ENCODE measurements at places on chromosomes 16 and 17.

- DNase-seq: no peak
Measured at GRCh38 chr17:80738987-80739730, 194.5 kb downstream of the RPTOR start.

- peak; percentile 90 for DNase-seq
Measured at GRCh38 chr17:8965394-8966168, at the start of gene PIK3R5. Gene PIK3R5, minus strand, starts transcription at chr17:8965707. Its CDS starts 54,213 bp downstream, at chr17:8911494.

GRCh38 chr17:37146086-37147064, 197.6 kb downstream of the AATF start:
- no peak for DNase-seq

- DNase-seq: peak; percentile 86
Measured at GRCh38 chr16:11224894-11225676, 30.9 kb downstream of the SOCS1 start.

DNA sequence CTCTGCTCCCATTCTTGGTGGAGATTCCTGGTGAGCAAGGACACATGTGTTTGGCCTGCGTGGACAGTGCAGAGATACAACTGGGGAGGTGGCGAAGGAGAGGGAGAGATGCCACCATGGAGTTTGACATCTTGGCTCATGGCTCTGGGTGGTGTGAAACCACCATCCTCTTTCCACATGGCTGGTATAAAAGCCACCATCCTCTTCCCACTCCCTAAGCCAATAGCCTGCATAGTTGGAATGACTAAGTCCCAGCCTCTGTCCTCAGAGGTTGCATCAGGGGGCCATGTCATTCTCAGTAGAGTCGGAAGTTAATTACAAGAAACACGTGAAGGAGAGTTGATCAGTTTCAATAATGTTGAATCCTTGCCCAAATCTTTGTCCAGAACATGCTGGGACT, 10.0 kb downstream of the RBFOX1 start:
- DNase-seq: no peak

DNA sequence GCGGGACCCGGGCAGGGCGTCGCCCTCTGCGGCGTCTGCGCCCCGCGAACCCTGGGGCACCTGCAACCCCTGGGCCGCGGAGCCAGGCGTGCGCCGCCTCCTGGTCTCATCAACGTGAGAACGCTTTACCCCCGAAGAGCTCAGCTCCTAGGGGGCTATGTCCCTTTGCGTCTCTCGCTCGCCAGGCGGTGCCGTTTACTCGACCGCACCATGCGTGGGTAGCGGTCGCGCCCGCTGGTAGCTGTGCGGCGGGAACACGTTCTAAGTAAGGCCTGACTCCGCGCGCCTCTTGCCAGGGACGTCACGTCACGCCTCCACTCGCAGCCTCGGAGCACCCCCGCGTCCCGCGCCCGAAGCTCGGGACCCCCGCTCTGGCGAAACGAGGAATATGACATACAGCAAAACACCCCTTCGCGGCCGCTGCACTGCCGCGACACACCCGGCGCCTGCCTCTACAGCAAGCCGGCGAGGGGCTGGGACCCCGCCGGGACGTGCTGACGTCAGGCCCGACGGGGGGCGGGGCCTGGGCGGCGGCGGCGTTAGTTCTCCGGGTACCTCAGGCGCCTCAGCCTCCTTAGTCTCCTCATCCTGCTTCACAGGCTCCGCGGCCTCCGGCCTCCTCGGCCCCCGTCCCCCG, at the start of gene RAB11FIP3:
Gene RAB11FIP3, plus strand, starts transcription at position 568 of the 637 bp plus-strand sequence. CDS start 358 bp downstream, outside the sequence.
- DNase-seq: peak; percentile 93

GRCh38 chr17:61532826-61533225, 58.2 kb downstream of the NACA2 start:
- no peak for DNase-seq

DNA sequence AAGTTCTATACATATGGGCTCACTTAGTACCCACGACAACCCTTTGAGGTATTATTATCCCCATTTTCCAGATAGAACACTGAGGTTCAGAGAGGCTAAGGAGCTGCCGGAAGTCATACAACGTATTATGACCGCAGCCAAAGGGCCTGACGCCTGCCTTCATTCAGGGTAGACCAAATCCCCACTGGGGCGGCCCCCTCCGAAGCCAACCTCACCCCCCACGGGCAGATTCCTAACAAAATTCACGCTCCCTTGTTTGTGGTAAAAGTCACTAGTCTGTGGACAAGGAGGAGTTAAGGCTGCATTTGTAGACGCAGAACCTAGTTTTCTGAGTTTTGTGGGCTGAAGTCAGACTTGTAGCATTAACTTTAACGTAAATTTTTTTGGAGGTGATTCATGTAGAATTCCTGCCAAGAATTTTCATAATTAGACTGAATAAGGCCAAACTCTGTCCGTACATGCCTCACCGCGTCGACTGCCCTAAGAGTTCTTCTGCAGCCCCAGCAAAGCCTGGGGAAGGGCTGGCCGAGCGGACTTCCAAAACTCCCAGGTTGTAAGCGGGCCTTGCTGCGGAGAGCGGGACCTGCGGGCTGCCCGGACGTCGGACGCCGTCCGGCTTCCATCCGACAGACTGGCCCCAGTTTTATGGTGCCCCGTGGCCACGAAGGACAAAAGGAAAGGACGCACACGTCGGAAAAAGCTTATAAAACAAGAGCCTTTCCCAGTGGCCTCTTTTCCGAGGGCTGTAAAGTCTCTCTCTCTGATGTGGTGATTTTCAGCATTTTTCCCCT, 75.7 kb downstream of the NXN start:
- DNase-seq: no peak

- DNase-seq: no peak
Measured at GRCh38 chr17:549177-550040, 165.2 kb downstream of the VPS53 start.

DNA sequence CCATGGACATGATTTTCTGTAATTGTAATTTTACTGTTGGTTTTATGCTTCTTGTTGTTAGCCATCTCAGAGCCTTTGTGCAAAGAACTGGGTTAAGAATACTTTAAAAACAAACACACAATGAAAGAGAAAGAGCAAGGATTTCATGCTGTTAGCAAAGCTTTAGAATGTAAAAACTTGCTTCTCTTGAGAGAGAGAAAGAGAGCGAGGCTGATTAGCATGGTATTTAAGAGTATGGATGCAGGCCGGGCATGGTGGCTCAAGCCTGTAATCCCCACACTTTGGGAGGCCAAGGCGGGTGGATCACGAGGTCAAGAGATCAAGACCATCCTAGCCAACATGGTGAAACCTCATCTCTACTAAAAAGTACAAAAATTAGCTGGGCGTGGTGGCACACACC, 76.2 kb downstream of the MSI2 start:
- DNase-seq: no peak

DNA sequence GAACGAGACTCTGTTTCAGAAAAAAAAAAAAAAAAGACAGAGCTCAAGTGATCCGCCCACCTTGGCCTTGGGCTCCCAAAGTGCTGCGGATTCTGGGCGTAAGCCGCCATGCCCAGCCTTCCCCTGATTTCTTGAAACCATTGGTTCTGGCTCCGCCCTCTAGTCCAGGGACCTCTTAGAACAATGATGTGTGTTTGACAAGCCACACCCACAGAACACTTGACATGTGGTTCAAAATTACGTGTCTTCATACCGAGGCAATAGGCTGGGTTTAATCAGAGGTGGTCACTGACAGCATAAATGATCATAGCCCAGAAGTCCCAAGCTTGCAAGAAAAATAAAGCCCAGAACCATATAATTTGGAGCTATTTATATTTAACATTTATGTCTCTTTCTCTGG, 23.0 kb downstream of the KNOP1 start:
- no peak for DNase-seq

GRCh38 chr16:73172973-73173709, 125.2 kb upstream of the ZFHX3 start:
- no peak for DNase-seq

DNA sequence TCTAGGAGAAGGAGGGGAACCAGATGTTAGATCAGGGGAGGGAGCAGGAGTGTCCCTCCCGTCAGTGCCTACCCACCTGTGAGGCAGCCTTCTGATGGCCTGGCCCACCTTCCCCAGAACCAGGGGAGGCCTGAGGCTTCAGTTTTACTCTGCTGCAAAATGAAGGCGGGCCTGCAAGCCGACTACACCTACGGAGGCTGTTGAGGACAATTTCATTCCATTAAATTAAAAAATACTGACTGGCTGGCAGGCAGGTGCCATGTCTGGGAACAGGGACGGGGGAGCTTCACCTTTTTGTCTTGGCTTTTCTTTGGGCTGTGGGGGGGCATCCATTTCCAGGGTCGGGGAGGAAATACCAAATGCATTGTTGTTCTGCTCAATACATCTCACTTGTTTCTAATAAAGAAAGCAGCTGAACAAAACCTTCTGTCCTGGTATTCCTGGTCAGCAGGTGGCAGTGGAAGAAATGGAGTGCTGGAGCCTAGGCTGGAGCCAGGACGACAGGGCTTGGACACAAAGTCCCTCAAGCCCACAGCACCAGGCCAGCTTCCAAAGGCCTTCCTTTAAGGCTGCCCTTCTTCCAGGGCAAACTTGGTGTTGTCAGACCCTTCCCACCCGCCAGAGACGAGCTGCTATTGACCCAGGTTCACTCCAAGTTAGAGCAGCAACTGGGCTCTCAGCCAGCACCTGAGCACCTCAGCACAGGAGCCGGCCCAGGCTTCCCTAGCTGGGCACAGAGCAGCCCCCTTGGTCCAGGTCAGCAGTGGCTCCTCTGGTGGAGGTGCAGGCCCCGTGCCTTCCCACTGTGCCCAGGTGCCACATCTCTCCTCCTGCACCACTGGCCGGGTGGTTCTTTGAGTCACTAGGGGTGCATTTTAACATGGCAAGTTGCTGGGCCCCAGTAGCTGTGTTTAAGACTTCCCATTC, 23.5 kb downstream of the PLCD3 start:
- no peak for DNase-seq

DNA sequence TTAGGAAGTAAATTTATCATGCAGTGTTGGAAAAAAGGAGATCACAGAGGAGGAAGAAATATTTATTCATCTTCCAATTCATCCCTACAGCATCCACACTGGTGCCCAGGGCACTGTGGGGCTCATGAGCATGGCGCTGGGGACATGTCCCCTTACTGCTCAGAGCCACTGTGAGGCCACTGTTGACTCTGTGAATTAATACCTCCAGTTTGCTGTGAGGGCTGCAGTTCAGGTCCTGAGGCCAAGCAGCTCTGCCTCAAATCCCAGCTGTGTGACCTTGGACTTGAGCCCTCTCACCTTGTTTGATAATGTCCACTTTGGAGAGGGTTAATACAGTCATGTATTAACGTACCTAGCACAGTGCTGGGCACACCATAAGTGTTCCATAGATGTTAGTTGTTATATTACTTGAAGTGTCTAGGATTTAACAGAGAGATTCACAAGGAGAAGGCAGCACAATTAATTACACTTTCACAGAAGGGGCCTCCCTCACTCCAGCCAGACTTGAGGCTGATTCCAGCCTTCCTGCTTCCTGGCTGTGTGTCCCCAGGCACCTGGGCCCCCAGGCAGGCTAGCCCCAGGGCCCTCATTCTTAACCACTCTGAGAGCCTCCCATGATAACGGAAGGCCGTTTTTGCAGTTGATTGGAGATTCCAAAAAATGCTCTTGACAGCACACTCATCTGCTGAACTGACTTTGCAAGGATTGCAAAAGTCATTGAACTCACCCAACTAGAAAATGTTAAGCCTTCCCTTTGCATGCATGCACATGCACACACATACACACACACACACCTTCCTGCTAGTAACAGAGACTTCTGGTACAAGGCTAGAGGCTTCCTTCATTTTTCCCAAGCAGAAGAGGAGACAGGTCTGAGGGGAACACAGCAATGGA, 29.4 kb downstream of the KATNIP start:
- no peak for DNase-seq

GRCh38 chr17:75003070-75003956, 9.2 kb upstream of the MRPL58 start:
- no peak for DNase-seq

DNA sequence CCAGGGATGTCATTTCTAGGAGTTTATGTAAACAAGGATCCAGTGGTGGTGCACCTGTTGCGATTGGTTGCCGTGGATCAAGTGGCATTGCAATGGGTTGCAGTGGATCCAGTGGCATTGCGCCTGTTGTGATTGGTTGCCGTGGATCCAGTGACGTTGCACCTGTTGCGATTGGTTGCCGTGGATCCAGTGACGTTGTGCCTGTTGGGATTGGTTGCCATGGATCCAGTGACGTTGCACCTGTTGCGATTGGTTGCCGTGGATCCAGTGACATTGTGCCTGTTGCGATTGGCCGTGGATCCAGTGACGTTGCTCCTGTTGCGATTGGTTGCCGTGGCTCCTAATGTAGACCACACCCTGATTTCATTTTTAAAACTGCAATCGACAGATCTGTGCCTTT, 56.2 kb upstream of the CRISPLD2 start:
- DNase-seq: no peak

DNA sequence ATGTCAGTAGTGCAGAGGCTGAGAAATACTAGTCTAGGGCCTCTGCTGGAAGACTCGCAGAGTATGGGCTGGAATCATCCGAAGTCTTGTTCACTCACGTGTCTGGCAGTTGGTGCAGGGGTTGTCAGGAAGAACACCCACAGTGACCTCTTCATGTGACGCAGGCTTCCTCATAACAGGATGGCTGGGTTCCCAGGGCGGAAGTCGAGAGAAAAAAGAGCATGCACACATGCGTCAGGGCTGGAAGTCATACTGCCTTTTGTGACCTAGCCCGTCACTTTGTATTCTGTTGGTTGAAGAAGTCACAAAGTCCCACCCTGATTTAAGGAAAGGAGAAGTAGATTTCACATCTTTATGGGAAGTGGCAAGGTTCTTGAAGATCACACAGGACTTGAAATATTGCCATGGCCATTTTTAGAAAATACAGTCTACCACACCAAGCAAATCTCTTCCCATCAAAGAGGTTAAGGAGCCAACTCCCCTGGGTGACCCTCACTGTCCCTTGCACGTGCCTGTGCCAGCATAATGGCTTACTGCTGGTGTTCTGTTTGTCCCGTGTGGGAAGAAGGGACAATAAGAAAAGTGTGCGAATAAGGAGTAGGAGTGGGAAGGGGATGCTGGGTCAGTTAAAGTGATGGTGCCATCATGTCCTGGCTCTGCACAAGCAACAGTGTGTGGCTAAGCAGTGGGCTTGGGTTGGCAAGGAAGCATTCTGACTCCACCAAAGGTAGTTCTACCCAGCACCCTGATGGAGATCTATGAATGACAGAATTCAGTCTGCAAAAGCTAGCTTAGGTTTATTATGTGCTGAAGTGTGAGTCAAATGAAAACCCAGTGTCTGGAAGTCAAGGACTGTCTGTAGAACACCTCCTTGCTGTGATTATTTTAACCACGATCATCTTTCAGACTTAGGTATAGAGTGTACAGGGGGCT, 28.1 kb downstream of the HEATR3 start:
- DNase-seq: no peak

- no peak for DNase-seq
Measured at GRCh38 chr16:14215941-14216340, 144.8 kb downstream of the MRTFB start.

DNA sequence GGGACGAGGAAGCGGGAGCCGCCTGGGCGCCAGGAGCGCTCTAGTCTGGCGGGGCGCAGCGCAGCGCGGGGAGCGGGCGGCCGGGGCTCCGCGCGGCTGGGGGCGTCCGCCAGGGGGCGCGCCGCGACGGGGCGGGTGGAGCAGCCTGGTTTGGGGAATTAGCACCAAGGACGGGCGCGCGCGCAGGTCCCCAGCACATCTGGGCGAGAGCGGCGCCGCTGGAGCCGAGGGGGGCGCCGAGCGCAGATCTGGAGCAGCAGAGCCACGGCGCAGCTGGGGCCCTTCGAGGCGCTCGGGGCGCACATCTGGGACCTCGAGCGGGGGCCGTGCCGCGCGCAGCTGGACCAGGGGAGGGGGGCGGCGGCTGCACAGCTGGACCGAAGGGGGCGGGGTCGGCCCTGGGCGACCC, at the start of gene NXPH3:
Gene NXPH3, plus strand, starts transcription at position 193 of the 409 bp plus-strand sequence. CDS start 349 bp downstream, outside the sequence.
- DNase-seq: no peak

GRCh38 chr16:55506083-55506482, 2.8 kb upstream of the LPCAT2 start:
- no peak for DNase-seq

- no peak for DNase-seq
Measured at GRCh38 chr17:82195675-82196672, 16.7 kb downstream of the CCDC57 start.
